ENCODE measurements at places on chromosomes 12 and 14.

GRCh38 chr12:87112571-87113345 is 856.6 kb upstream of the MGAT4C start:
- DNase-seq, result no peak

DNA sequence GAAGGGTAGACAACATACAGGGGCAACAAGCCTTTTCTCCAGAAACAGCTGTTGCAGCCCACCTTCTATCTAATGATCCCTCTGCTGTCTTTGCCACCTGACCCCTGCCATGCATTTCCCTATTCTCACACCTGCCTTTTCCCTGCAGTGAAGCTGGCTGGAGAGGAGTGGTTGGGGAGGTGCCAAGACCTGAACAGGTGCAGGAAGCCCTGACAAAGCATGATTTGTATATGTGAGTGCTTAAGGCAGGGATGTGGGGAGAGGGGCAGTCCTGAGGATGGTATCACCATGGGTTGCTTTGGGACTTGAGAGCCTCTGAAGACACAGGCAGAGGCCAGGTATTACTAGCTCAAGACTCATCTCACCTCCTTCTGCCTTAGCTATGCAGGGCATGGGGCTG is 2.9 kb upstream of the PFDN5 start:
- no peak for DNase-seq

GRCh38 chr12:40170593-40170992 is 54.2 kb upstream of the LRRK2 start:
- no peak for DNase-seq

GRCh38 chr14:68734231-68734732 is 58.6 kb downstream of the ZFP36L1 start:
- DNase-seq, result peak; percentile 52

DNA sequence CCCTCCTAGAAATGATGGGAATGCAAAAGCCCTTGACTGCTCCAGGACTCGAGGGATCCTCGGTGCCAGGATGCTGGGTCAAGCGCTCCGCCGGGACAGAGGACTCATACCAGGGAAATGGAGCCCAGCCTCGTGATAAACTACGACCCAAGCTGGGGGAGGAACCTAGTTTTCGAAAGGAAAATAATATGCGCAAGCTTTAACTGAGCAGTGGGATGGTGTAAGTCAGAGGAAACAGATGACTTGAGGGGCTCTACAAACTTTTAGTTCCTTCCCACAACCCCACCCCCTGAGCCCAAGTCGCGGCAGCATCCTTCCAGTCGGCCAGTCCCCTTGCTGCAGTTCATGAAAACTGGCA is 654 bp upstream of the SUPT16H start:
- peak; percentile 28 for DNase-seq
